ENCODE measurements at places on chromosomes 6 and 20.

DNA sequence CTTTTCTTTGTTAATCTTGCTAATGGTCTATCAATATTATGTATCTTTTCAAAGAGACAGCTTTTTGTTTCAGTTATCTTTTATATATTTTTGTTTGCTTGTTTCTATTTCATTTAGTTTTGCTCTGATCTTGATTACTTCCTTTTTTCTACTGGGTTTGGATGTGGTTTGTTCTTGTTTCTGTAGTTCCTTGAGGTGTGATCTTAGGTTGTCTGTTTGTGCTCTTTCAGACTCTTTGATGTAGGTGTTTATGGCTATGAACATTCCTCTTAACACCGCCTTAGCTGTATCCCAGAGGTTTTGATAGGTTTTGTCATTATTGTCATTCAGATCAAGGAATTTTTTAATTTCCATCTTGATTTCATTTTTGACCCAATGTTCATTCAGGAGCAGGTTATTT lies 26.8 kb upstream of the TNFAIP3 start:
- no peak for DNase-seq

DNA sequence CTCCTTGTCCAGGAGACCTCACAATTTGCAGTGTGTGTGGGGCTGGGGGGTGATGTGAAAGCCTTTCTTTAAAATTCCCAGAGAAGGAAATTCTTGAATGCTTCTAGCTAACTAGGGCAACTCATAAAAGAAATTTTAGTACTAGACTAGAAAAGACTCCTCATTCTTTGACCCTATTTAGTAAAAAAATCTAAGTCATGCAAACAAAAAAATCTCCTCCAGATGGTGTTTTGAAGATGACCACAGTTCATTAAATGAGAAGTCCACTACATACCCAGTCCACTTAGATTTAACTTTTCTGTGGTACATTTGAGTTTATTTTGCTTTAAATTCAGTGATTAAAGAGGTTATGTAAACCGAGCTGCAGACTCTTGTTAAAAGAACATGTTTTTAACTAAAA lies 67.5 kb downstream of the NDUFAF5 start:
- DNase-seq: no peak

DNA sequence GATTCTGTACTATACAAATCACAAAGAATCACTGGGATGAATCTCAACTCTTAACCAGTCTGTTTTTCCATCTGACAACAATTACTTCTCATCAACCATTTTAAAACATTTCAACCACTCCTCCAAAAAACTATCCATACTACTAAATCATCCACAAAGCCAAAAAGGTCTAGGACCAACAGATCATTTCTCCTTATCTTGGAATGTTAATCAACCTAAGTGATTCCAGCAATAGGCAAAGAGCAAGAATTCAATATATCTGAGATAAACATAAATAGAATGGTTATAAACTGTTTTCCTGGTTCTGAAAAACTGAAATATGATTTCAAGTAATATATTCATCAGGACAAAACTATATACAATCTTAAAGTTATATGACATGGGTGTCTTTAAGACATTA lies 28.6 kb downstream of the RANBP9 start:
- no peak for DNase-seq

- no peak for DNase-seq
These were observed 108.0 kb downstream of the ADGRG6 start for GRCh38 chr6:142409794-142410193.

DNA sequence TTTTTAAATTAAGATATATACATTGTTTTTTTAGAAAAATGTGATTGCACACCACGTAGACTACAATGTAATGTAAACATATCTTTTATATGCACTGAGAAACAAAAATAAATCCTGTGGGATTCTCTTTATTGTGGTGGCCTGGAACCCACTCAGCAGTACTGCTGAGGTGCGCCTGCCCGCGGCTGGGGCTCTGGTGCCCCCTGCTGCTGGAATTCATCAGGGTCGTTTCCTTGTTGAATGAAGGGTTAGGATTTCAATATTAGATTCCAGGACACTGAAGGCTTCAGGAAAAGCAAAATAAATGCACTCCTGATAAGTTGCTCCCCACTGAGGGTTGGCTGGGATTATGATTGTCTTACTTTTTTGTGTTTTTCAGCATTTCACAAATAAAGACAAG lies 175.8 kb upstream of the GGTLC1 start:
- DNase-seq: no peak

DNA sequence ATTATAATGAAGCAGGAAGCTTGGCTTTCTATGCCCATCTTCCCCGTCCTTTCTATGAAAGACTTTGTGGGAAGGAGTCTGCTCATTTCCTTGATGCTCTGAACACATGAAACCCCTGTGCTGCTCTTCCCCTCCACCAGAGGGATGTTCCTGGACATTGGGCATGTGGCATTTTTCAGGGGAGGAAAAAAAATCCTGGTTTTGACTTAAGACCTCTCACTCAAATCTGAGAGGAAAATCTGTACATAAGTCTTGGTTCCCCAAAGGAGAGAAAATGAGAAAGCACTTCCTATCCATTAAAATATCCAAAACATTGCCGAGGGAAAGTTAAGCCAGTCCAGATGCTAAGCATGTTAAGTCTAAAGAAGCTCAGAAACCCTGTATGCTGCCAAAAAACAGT lies 393.0 kb downstream of the PAX1 start:
- no peak for DNase-seq

Measured in stimulated activated CD4-positive, alpha-beta T cell treated with anti-CD3 and anti-CD28 coated beads, Interleukin-15, amount 100 ng/mL, for 1 hour (primary cell).